ENCODE measurements at places on chromosomes 12 and 14.

GRCh38 chr12:110109037-110109836 is 14.9 kb upstream of the IFT81 start:
- DNase-seq: peak; percentile 88

DNA sequence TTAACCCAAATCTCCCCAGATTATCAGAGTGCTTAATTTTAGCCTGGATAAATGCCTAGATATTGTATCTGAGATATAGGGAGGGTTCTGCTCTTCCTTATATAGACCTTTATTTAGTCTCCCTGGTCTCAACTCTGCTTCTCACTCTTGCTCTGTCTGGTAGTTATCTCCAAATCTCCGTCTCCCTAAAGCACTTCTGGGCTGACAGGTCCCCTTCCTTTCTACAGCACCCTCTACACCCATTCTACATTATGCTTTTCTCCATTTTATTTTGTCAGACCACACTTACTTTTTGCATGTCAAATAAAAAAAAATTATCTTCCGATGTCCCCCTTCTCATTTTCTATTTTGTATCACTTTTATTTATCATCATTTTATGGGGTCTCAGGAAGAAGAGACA is 2.0 kb upstream of the ERC1 start:
- DNase-seq: no peak

DNA sequence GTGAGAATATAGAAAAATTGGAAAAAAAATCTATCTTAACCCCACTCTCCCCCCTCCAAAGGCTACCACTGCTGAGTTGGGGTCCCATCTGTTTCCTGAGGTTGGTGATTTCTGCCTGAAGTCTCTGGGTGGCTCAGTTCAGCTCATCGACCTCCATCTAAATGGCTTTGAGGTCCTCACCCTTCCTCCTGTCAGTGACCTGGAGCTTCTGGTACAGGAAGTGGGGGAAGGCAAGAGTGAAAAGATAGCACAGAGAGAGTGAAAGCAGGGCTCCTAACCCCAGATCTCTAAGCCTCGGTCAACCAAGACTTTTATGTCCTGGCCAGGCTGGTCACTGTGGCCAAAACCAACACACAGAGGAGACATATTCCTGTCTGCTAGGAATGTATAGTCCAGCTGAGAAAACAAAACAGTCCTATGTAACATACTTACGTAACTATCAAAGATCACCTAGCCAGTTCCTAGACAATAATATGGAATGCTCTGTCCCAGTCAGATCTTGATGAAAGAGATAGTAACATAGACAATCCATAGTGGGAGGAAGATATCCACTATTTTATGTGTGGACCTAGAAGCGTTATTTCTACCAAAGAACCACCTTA is 12.3 kb upstream of the KRT73 start:
- DNase-seq: no peak

DNA sequence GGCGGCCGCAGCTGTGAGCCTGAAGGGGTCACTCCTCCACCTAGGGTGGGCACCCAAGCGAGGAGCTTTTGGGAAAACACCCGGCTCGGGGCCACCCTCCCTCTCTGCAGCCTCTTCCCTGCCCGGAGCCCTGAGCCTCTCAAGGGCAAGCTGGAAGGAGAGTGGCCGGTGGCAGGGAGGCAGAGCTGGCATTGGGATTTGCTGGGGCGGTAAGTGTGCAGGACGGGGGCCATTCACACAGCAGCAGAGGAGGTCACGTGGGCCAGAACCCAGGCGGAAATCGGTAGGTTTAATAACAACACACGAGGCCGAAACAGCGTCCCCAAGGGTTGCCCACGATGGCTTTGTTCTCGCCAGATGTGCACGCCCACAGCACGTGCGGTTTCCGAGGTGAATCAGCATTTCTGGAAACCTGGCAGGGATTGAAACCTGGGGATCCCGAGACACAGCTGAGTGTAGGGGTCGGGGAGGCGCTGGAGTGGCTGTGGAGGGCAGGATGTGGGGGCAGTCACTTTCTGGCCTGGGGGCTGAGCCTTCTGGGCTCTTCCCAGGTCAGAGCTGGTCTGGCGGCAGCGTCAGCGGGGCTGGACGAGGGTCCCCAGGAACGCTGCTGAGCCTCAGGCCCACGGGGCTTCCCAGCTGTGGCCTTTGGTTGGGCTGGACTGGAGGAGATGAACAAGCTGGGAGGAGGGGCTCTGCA is 23.5 kb downstream of the NOC4L start:
- DNase-seq: no peak

DNA sequence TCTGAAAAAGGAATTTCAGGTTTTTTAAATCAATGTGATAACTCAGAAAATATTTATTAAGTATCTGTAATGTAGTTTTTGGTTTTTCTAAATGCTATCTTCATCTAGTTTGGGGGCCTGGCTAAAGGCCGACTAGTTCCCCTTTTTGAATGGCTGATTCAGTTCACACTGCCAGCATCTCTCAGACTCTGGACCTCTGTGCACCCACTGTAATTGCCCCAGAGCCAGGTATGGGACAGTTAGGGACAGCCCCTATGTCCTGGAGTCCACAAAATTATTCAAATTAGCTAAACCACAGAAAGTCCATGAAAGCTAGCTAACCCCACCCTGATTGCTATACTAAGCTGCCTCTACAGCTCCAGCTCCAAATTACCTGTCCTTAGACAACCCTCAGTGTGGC is 49.1 kb upstream of the RGS6 start:
- DNase-seq: no peak

GRCh38 chr12:24363177-24363754 is 413.8 kb upstream of the SOX5 start:
- no peak for DNase-seq

GRCh38 chr14:74333909-74334308 is 14.4 kb upstream of the VRTN start:
- no peak for DNase-seq

GRCh38 chr12:106113824-106114446 is 24.8 kb downstream of the NUAK1 start:
- no peak for DNase-seq

DNA sequence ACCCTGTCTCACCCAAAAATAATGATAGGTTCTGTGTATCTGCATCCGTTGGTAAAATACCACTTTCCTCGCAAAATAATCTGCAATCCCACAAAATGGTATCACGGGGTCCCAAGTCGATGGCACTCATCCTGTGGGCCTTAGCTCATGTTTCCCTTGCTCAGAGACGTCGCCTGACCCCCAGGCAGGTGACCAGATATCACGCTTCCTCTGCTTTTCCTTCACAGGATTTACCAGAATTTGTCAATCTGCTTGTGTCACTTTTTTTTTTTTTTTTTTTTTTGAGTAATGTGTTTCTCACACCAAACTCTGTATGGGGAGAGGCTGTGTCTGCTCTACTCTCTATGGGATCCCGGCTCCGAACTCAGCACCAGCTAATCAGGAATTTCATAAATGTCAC is 162.7 kb downstream of the PRKCH start:
- DNase-seq: no peak

GRCh38 chr12:27996761-27997160 is 24.2 kb upstream of the PTHLH start:
- DNase-seq: no peak

GRCh38 chr14:104935026-104935650 is 10.5 kb downstream of the PLD4 start:
- DNase-seq: no peak

DNA sequence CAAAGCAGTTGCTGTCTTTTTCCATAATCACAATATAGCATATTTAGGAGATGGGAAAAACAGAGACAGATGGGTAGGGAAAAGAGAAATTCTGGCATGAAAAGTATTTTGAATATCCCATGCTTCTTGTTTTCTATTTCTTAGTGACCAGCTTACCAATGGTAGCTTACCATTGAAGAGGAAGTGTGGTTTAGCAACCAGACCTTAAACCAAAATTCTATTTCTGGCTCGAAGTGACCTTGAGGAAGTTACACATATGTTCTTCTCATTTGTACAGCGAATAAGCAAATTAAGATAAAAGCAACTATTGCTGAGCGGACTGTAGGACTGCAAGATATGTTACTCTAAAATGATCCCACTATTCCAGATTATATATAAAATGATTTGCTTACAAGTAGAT is 82.9 kb downstream of the FGD4 start:
- DNase-seq: no peak

DNA sequence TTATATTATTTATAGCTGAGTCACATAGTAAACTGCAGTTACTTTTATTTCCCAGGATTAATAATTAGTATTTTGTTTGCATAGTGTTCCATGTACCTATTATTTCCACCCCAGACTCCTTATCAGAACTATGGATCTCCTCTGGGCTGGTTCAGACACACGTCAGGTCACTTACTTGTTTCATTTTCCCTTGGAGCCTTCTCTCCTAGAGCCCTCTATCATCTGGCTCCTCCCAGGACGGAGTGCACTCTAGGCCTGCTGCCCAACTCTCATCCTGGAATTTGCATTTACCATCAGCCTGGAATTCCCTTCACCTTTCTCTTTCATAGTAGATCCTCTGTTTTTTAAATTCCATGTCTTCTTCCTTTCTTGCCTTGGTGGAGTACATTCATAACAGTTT is 28.5 kb upstream of the GALNT16 start:
- no peak for DNase-seq

GRCh38 chr14:27049701-27050100 is 451.9 kb upstream of the NOVA1 start:
- no peak for DNase-seq

DNA sequence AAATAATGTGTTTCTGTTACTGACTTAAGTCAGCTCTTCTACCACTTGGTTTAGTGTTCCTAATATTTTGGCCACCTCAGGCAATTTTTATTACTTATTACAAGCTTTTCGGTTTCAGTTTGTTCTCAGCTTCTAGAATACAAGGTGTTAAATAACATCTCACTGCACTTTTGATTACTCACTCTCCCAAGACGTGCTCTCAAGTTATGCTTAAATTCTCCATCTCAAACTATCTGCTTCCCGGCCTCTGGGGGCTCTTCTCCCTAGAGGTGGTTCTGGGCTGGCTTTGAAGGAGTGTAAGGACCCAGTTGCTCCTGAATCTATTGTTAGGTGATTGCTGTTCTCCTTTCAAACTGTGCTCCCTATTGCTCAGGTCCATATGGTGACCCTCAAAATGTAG is 193.9 kb upstream of the DDHD1 start:
- no peak for DNase-seq

GRCh38 chr14:38409071-38409705 is 153.3 kb upstream of the CLEC14A start:
- DNase-seq: no peak

GRCh38 chr12:119005913-119006312 is 24.6 kb downstream of the SRRM4 start:
- DNase-seq: no peak

- no peak for DNase-seq
Measured at GRCh38 chr12:27340971-27341370, 8.3 kb downstream of the BMAL2 start.

DNA sequence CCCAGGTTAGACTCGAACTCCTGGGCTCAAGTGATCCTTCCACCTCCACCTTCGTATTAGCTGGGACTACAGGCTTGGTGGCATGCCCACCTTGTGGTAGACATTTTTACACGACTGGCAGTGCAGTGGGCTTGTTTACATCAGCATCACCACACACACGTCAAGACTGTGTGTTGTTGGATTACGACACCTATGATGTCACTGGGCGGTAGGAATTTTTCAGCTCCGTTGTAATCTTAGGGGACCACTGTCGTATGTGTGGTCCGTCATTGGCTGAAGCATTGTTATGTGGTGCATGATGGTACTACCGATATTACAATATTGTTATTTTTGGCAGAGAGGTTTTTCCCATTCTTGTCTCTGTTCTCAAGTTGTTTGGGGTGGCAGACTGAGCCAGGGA is 50.7 kb downstream of the TSPAN9 start:
- no peak for DNase-seq

DNA sequence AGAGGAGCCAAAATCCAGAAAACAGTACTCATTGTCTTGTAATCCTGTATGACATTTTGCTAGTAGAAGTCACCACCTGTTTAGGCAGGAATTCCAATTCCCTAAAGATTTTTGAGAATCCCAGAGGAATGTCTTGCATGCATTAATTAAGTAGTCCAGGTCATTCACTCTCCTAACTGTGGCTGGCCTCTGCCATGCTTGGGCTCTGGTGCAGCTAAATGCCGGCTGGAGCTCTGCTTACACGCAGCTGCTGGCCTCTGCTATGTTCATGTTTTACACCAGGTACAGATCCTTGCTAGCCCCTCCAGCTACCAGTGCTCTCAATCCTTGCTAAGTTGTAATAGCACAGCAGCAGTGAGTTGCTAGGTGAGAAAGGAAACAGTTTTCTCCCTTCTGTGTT is 16.3 kb upstream of the HIF1A start:
- no peak for DNase-seq

DNA sequence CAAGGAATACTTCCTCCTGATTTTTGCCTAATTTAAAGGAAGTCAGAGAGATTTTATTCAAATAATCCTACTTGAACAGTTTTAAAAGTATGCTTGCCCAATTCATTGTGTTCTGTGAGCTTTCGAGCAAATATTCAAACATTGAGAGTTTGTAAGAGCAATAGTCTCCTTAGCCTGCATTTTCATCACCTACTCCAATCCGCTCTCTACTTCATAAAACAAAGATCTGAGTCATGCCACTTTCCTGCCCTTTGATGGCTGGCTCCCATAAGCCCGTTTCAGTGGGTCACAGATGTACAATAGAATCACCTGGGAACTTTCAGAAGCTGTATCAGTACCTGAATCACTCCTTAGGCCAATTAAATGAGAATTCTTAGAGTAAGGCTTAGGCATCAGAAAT is 319.2 kb downstream of the PDZRN4 start:
- no peak for DNase-seq

DNA sequence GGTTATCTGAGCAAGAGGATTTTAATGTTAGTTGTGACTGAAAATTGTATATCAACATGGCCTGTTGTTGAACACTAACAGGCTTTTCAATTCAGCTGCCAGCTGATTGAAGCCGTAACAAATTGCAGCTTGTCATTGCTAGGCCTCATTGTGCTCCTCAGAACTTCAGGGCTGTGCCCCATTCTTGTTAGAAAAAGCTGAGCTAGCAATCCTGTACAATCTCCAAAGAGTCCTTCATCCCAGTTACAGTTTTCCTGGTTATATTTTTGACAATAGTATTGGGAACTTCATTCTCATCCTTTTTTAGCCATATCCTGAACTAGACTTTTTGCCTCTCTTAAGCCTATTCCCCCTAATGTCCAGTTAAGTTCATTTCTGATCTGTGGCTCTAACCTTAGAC is 564.1 kb upstream of the ATXN7L3B start:
- DNase-seq: no peak

DNA sequence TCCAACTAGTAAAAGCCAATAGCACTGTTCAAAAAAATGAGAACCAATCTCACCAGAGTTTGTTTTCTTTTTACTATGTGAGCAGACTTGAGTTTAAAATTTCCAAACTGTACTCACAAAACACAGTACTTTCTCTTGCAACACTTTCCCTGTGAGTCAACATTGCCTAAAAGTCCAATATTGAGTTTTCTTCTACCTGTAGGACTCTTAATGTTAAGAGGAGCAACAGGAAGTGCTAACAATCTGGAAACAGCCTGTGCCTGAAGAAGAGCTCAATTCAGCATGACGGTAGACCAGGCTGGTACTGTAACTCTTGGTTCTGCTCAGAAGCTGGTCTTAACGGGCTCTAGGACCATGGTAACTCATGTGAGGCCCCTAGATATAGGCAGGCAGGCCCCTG is 144.3 kb downstream of the MED13L start:
- DNase-seq: no peak

- DNase-seq: no peak
Measured at GRCh38 chr14:92308716-92309115, 14.2 kb upstream of the SLC24A4 start.

Data from aorta (tissue), 5 donors.